ENCODE measurements at places on chromosomes 1 and 21.

- DNase-seq: peak; percentile 79
Measured at GRCh38 chr1:47317841-47318240, 3.9 kb upstream of the STIL start.

- peak; percentile 62 for DNase-seq
Measured at GRCh38 chr1:246117066-246117791, 389.9 kb downstream of the SMYD3 start.

DNA sequence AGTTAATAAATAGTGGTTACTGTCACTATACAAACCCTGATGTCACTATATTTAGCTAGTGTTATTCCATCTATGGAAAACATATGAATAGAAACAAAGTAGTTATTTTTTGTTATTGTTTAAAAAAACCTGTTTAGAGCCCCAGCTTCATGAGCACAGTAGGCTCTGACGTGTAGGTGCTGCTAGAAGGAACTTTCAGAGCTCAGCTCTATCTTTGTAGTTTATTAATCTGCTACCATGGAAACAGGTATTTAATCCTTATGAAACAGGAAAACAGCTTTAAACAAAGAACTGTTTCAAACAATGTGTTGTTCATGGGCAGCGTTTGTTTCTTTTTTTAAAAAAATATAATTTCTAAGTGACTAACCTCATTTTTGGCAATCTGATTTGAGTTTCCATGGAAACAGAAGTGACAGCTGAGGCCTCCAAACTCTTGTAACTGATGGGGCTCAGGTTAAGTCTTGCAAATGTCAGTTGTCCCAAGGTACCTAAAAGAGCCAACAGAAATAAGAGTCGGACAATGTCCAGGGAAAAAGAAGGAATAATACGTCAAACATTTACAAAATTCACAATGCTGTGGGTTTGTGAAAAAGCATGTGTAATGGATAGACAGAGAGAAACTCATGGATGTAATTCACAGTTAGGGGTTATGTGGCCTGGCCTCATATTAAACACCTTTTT lies 162.0 kb upstream of the C21orf91 start:
- no peak for DNase-seq

DNA sequence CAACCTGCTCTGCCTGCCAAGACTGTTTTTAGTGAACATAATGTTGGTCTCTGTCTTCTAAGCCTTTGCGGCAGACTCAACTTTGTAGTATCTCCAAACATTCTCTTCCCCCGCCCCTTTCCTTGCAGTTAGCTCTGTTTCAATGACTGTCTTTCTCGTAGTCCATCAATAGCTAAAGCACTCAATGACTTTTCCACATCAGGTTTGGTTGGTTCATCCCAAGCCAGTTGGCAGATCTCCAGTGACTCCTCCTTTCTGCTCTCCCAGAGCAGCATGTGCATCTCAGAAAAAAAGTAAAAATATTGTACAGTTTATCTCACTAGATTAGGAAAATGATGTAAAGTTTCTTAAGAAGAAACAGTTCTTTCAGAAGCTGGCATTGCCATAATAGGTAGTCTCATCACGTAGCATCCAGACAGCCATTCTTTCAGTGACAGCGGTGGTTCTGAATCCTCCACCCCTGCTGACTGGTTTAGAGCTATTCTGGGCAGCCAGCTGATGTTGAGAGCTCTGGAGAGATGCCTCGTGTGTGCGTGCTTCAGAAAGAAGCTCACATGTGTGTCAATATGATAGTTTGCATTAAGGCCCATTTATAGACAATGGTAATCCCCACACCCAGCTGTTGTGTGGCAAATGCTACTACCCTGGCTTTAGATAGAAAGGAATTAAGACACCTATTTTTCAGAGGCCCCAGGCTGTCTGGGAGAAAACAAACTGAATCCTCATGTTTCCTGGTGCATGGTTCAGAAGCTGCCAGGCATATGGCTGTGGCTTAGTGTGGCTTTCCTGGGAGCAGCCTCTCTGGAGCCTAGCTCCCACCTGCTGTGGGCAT lies 53.2 kb downstream of the CNN3 start:
- peak; percentile 41 for DNase-seq

- no peak for DNase-seq
Measured at GRCh38 chr1:67446893-67447292, 16.7 kb upstream of the SERBP1 start.

- DNase-seq: no peak
Measured at GRCh38 chr1:224780736-224781135, 148.7 kb upstream of the DNAH14 start.

DNA sequence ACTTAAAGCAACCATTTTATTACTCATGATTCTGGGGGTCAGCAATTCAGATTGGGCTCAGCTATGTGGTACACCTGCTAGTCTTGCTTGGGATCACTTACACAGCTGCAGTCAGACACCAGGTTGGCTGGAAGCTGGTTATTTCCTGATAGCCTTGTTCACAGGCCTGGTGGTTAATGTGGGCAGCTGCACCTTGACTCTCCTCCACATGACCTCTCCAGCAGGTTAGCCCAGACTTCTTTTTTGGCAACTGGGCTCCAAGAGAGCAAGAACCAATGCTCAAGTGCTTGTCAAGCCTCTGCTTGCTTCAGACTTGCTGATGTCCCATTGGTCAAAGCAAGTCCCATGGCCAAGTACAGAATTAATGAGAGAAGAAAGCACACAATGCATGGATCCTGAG lies 11.8 kb upstream of the POGK start:
- DNase-seq: no peak

- no peak for DNase-seq
Measured at GRCh38 chr1:163583661-163584181, 262.0 kb downstream of the NUF2 start.

GRCh38 chr1:184296466-184297243 lies 90.2 kb upstream of the C1orf21 start:
- peak; percentile 93 for DNase-seq

DNA sequence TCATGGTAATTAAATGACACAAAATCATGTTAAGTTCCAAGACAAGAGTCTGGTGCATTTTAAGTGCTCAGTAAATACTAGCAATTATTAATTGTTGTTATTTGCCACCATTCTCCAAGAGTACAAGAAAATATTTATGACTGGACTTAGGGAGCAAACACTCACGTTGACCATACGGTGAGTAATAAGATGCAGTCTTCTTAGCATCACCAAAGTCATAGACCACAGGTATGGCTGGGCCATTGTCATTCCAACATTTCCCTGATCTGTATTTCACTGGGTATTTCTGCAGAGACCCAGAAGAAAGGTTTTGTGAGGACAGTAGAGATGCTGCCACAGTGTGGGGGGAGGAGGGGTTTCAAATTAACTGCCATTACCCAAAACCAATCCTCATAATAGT lies 4.7 kb downstream of the ITLN2 start:
- no peak for DNase-seq

GRCh38 chr1:115530407-115530806 lies 111.4 kb upstream of the VANGL1 start:
- DNase-seq: peak; percentile 82

DNA sequence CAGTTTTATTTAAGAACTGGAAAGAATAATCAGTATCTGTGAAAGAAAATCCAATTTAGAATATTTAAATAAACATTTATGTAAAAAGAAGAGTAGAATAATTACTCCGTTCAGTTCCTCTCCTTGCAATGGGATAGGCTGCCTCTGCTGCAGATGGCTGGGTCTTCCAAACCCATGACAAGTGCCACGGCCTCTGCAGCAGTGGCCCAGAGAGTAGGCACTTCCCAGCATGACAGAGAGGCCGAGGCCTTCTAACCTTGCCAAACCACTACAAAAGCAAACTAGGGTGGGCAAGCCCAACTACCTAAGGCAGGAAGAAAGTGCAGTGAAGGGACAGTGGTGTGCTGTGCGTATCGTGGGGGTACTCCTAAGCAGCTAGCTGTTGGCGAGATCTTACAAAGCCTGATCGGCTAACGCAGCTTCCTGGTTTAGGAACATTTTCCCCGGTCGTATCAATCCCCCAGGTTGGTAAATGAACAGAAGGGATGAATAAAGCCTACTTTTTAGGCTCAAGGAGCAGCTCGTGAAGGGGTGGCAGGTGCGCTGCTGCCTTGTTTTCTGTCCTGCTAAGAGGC lies 14.5 kb downstream of the ICMT start:
- no peak for DNase-seq

GRCh38 chr1:3664700-3665375 lies 12.5 kb downstream of the TP73 start:
- no peak for DNase-seq

- no peak for DNase-seq
Measured at GRCh38 chr1:161510477-161510876, 5.2 kb downstream of the FCGR2A start.

GRCh38 chr1:194225821-194226220 lies 1039.4 kb upstream of the B3GALT2 start:
- DNase-seq: no peak

DNA sequence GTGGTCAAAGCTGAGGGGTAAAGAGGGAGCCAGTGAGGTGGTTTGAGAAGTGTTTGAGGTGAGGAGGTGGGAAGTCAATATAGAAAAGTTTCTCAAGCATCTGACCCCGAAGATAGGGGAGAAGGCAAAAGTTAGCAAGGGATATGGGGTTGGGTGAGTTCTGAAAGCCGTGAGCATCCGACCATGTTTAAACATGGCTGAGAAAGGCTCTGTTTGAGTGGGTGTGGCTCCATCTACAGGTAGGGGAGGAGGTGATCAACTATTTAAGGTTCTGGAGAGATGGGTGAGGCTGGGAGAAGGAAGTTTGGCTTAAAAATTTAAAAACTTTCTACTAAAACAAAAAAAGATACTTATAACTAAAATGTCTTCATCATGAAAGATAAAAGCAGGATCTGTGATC lies 273.8 kb downstream of the KCNJ6 start:
- no peak for DNase-seq

- DNase-seq: peak; percentile 60
Measured at GRCh38 chr1:215104283-215104682, 21.7 kb downstream of the KCNK2 start.
